ENCODE measurements at places on chromosomes 3 and 15.
A peak's percentile ranks its signal among the peaks of the same experiment; 100 is the strongest.

DNA sequence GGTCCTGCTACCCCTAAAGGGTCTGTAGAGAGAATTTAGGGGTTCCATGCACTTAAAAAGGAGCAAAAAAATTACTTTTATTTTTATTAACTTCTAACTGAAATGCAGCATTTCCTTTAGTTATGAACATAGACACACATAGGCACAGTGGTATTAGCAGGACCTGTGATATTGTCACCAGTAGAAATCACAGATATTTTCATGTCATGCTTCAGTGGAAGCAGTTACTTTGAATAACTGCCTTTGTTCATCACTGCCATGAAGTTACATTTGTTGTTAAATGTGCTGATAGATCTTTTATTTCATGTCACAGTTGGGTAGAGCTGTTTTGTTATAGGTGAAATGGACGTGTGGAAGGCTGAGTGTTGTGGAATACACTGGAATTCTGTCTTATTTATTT, 37.4 kb downstream of the TRAK1 start:
- DNase-seq = no peak

DNA sequence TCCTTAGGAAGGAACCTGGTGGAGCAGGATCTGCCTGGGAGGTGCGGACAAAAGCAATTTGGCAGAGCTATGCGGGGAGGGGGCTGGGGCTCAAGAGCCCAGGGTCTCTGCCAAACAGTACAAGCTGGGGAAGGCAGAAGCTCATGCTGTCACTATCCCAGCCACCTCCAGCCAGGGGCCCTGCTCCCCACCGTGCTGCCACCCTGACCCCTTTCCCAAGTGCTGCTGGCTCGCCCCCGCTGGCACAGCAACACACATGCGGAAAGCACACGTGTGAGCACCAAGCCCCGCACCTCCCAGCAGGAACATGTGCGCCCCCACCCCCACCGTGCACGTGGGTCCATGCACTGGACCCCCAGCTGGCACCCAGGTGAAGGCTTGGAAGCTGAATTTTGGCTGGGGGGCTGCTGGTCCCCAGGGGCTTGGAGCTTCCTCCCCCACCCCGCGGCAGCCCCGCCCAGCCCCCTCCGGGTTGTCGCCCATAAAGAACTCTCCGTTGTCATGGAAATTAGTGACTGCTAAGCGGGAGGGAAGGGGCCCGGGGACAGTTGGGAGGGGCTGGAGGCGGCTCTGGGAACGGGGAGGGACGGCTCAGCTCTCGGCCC, 742 bp downstream of the CAMKV start:
- DNase-seq = no peak

DNA sequence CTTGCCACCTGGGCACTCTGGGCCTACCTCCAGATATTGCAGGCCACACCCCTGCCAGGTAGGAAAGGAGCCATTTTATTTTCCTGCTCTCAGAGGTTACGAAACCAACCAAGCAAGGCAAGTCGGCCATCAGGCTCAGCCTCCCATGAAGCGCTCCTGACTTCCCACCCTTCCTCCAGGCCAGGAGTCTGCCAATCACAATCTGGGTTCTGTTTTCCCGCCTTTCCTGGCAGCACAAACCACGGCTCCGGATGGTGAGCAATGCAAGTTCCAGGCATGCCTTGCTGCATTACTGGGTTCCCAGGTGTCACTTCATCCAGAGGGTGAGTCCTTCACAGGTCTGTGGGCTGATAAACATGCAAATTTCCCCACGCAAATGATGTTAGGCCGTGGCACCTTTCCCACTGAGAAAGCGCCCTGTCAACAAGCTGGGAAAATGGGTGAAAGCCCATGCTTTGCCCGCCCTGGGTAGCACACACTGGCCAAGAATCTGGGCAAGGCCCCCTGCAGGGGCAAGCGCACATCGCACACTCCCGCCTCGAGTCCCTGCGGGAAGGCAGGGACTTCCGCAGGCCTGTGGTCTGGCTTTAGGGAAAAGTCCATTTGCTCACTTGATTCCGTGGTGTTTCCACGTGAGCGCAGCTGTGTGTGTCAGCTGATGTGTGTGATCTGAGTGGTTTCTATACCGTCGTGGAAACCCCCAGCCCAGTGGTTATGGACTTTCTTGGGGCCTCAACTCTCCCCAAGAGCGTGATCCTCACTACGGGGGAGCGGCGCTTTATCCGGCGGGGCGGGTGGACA, 61.6 kb upstream of the RYK start:
- no peak for DNase-seq

- no peak for DNase-seq
Measured at GRCh38 chr15:43029476-43029875, 76.4 kb downstream of the UBR1 start.

DNA sequence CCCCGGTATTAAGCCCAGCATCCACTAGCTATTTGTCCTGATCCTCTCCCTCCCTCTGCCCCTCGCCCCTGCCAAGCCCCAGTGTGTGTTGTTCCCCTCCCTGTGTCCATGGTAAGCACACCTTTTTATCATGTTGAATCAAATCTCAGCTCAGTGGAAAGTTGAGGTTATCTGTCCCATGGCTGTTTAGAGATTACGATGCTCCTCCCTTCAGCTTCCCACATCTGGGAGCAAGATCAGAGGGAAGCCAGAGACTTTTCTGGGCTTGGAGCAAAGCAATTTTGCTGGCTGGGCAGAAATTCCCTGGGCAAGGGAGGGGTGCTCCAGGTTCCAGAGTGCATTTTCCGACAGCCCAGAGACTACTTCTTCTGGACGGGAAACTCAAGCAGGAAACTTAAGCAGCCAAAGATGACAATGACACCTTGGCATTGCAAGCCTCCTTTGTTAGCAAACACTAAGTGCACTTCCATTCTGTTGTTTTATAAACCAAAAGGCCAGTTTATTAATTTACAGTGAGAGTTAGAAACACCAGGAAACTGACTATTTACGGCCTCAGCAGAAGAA, 104.5 kb downstream of the MESD start:
- DNase-seq = no peak

GRCh38 chr15:86772369-86773059, 692.8 kb downstream of the AGBL1 start:
- peak; percentile 20 for DNase-seq

- peak; percentile 37 for DNase-seq
Measured at GRCh38 chr3:168952551-168952950, 711.0 kb downstream of the MECOM start.

DNA sequence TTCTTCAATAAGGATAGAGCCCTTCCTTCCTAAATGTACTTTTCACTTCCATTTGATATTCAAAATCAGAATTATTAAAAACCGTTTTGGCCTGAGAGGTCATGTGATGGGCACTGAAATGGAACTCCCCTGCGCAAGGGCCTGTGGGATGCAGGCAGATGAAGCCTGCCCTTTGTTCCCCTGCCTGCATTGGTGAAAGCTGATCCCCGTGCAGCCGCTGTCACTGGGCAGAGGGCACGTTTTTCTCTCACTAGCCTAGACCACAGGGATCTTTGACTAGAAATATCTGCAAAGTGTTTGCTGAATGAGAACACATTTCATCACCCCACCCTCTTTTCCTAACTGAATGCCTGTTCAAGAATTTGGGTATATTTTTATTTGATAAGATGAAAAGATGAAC, 74.9 kb downstream of the TIPARP start:
- no peak for DNase-seq

GRCh38 chr15:80996247-80996646, 4.5 kb upstream of the TLNRD1 start:
- no peak for DNase-seq

DNA sequence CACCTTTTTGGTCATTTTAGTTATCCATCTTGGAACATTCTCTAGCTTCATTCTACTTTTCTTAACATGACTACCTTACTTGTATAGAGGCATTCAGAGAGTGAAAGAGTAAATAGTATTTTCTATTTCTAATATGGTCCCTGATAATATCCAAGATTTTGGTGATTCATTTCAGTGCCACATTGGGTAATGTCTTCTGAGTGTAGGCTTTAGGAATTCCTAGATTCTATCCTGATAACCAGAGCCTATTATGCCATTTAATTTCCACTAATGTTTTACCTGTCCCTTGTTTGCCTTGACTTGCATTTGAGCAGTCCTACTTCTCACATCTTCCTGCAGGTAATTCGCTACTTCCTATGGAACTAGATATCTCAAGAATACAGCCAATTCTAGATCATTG, 21.8 kb downstream of the ADGRG7 start:
- DNase-seq = no peak

DNA sequence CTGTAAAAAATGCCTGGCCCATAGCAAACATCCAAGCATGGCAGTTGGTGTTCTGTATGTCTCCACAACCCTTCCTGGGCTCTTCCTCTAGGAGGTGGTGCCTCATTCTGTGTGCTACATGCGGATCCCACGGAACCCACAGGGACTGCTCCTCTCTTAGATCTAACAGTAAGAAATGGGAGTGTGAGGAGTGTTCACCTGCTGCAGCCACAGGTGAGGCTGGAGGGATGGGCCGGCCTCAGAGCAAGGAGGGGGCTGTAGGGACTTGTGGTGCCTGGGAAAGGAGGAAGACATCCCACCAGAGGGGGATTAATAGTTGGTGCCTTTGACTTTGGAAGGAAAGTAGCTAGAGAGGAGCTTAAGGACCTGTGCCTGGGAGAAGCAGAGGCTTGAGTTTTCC, 22.2 kb downstream of the SEMA3G start:
- DNase-seq = no peak

- DNase-seq = no peak
Measured at GRCh38 chr3:46416811-46417510, 9.9 kb downstream of the CCRL2 start.

DNA sequence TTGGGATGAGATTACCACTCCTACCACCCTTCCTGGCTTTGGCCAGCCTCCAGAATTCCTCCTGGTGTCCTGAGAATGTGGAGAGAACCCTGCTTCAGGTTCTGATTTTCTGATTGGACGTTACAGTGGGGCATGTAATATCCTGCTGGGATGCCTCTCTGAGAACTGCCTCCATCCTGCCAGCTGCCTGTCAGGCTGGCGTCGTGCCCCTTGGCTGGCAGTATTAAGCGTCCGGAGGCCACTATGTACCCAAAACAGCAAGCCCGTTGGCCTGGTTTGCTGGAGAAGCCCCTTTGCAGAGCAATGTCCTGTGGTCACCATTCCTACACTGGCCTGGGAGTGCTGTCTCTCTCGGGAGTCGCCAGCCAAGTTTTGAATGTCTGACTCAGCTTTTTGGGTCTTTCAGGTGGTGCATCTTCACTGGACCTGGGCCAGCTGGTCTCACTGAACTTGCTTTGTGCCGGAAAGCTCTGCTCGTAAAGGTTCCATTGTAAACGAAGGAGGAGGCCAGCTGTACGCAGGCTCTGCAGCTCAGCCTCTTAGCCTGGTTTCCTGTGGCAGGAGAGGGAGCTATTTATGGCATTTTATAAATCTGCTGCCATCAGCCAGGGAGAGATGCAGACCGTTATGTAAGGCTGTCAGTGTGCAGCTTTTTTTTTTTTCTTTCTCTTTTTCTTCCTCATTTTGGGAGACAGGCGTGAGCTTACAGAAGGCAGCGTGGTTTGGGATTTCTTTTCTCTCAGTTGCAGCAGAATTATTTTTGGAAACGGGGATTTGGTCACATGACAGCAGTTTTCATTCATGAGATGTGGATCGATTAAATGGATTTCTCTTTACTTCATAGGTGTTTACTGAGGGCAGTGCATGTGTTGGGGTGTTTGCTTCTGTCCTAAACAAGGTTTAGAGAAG, 19.0 kb upstream of the TRAK1 start:
- no peak for DNase-seq

DNA sequence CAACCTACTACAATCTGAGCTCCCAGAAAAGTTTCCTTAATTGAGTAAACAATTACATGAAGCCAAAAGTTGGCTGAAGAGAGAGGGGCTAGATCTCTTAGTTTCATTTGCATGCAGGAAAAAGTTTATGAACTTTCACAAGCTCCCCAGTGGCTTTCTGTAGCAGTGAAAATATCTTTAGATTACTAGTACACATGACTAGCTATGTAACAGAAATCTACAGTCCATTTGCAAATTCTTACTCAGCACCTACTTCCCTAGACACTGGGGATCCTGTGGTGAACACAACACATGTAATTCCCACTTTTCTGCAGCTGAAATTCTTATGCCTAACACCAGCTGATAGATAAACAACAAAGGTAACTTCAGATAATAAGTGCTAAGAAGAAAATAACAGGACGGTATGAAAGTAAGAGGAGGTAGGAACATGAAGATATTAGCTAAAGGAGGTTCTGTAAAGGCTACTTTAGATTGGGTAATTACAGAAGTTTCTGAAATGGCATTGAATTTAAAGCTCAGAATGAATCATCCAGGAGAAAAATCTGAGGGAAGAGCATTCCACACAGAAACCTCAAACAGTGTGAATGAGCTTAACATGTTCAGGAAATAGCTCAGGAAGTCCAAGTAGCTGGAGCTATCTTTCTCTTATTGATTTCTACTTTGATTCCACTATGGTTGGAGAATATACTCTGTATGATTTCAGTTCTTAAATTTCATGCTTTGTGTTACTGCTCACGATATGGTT, 204.8 kb downstream of the MAGI1 start:
- DNase-seq = peak; percentile 41

- no peak for DNase-seq
Measured at GRCh38 chr3:184805351-184806038, 6.5 kb upstream of the VPS8 start.

- peak; percentile 66 for DNase-seq
Measured at GRCh38 chr15:58933281-58934113, at the start of gene SLTM. Gene SLTM, minus strand, starts transcription at chr15:58933679. Its CDS starts 114 bp downstream, at chr15:58933565.

DNA sequence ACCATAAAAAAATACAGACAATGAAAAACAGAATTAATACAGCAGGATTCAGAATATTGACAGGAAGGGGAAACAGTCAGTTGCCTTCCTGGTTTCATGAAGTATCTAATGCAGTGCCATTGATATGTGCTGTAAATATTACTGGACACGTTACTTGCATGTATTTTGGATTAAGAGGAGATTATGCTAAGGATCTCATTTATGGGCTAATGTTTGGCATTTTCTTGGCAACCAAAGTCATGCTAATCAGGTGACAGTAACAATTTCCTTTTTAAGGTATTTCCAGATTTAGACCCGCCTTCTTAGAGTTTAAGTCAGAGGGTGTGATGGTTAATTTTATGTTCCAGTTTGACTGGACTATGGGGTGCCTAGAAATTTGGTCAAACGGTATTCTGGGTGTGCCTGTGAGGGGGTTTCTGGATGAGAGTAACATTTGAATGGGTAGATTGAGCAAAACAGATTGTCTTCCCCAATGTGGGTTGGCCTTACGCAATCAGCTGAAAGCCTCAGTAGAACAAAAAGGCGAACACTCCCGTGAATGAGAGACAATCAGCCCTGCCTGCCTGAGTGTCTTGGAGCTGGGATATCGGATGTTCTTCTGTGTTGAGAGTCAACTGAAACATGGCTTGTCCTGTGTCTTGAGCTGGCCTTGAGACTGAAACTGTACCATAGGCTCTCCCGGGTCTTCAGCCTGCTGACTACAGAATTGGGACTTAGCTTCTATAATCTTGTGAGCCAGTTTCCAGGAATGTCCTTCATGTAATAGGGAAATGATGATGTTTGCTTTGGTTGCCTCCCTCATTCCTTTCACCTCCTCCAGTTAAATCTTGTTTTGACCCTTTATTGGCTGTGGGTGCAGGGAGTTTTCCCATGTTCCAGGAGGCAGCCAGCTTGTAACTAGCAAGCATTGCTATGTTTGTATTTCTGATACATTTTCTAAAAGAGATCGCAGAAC, 10.5 kb downstream of the SQOR start:
- DNase-seq = no peak

GRCh38 chr3:136819392-136819730, 435 bp downstream of the SLC35G2 start:
- no peak for DNase-seq
